Activated CD8-positive, alpha-beta memory T cell treated with anti-CD3 and anti-CD28 coated beads for 4 hours (primary cell): ENCODE measurements at places on chromosomes 7 and 10.

GRCh38 chr10:121848082-121848481, 79.7 kb downstream of the ATE1 start:
- DNase-seq: no peak

GRCh38 chr7:42074076-42074475, 162.9 kb downstream of the GLI3 start:
- DNase-seq: no peak

DNA sequence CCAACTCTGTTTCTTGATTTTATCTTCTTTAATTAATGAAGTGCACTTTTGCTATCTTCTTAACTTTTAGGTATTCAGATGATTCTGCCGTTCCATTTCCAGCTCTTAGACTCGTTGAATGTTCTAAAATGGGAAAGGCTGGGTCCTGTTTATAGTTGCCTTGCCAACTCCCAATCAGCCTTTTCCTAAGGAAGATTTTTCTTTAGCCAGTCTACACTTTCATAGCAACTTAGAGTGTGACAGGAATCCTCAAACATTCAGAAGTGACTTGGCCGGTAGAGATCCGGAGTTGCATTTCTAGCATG, 23.0 kb upstream of the TRIL start:
- DNase-seq: no peak

DNA sequence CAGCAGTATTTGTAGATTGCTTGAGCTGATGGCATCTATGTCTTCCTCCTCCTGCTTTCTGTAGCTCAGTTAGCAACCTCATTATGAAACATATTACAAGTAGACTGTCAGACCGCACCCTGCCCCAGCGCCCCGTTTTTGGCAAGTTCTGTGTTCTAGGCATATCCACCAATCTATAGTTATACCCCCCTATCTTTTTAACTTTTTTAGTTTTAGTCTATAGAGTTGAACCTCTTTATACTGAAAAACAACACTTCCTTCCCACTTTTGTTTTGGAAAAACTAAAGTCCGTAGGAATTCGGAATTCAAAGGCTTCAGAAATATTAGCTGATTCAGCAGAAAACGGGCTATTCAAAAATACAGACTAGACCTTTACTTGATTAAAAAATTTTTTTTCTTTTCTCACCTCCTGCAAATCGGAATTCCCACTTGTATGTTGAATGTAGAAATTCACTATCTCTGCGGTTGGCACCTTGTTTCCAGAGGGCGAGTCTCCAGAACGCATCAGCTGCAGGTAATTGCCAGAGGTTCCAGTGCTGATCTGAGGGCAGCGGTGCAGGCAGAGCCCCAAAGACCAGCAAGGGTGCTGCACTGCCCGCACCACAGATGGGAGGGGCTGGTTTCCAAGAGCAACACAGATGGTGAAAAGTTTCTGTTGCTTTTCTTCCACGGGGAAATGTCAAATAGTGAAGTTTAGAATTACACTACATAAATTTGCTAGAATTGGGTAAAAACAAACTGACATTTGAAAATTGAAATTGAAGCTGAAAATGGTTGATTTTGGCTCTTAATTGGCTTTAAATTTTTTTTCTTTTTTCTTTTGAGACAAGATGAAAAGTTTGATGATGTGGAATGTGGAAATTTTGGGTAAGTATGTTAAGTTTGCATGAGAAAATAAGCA, 2.2 kb upstream of the FZD8 start:
- DNase-seq: no peak

DNA sequence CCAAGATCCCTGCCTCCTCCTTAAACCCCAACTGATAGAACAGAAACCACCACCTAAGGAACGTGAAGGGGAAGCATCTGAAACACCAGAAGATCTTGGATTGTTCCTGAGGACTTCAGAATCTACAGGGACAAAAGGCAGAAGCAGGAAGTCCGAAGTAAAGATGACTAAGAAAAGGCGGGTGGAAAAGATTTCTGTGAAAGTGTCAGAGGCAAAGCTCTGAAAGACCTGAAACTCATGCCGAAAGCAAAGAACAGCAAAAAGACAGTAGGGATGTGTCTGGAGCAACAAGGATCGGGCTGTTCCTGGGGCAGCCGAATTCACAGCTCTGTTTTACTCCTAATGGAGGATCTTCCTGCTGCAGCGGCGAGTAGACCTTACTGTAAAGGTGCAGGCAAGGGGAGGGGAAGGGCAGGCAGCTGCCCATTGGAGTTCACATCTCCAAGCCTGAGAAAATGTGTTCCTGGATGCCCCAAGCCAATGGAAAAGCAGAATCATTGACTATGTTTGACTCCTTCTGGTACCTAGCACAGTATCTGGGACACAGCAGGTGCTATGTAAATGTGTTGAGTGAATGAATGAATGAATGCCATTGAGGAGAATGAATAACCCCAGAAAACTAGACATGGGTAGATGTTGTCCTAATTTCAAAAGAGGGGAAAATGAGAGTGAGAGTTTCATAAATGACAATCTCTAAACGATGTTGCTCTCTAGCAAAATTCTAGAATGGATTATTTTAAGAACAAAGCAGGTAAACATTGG, 40.4 kb downstream of the PDIA4 start:
- no peak for DNase-seq
